ENCODE measurements at places on chromosomes 2 and 18.

- no peak for DNase-seq
Observed at GRCh38 chr18:10270151-10270571, 184.3 kb upstream of the APCDD1 start.

DNA sequence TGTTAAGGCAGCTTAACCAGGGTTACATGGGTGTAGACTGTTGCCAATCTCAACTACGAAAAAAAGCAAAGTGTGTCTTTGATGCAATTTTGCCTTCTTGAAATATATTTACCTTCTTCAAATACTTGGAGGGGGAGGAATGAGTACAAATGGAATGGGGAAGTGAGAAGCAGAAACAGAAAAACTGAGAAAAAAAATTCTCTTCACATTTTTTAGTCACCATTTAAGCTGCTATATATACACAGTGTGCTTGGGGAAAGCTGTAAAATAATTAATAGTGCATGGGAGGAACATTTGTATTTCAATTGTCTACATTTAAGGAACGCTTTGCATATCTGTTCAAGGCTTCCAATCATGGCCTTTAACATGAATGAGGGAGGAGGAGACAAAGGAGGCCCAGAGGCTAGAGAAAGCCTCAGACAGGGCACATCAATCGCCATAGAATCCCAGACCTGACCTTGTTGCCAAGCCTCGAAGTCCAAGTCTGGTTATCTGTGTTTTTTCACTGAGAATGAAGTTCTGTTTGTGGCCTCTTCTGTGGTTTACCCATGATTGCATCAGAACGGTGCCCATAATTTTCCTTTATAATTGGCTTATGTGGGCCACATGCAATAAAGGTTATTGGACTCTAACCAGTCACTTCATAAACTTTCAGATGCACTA lies 158.6 kb downstream of the PIK3C3 start:
- DNase-seq = no peak

DNA sequence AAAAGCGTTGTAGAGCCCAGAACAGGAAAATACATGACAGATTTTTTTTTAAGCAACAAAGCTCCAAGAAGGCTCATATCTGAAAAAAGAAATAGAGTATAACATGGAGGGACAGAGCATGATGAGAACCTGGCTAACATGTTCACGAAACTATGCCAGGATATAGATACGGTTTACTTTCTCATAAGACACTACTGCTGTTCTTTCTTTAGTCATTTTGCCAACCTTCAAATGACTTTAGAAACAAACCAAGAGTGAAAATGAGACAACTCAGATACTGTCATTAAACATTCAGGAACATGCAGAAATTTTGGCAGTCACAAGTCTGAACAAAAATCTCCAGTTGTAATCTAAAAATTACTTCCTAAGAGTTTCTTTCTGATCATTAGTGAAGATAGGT lies 14.3 kb downstream of the LPIN2 start:
- no peak for DNase-seq

- DNase-seq = no peak
Observed at GRCh38 chr2:28658369-28658768, 93.3 kb upstream of the PPP1CB start.

- no peak for DNase-seq
Observed at GRCh38 chr18:69626171-69626570, 225.5 kb downstream of the DOK6 start.

DNA sequence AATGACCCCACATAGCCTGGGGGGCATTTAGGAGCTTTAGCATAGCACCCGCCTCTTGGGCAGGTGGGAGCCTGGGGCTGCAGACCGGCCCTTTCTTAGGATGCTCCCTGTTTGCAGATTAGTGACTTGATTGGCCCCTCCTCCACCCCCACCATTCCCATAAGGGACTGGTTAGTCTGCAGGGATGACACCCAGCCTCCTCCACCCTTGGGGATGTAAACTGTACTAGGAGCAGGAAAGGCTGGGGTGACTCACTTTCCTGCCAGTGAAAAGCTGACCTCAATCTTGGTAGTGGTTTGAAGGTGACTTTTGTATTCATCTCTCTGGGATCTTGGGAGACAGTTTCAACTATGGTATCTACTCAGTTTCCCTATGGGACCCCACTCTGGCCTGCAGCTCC lies 24.2 kb downstream of the CTIF start:
- no peak for DNase-seq

DNA sequence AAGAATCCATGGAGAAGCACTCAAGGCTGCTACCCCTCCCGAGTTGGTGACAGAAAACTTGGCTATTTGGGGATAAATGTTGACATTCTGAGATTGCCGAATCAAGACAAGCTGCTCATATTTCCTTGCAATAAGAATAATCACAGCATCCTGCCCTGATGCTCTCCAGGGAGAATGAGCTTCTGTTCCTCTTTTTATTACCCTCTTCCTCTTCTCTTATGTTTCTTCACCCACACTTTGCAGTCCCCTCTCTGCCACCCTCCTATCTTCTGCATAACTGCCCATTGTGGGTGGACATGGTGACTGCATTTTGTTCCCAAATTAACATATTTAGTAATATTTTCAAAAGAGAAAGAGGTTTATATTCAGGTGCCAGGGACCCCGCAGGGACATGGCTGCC lies 11.9 kb upstream of the MSGN1 start:
- DNase-seq = no peak

DNA sequence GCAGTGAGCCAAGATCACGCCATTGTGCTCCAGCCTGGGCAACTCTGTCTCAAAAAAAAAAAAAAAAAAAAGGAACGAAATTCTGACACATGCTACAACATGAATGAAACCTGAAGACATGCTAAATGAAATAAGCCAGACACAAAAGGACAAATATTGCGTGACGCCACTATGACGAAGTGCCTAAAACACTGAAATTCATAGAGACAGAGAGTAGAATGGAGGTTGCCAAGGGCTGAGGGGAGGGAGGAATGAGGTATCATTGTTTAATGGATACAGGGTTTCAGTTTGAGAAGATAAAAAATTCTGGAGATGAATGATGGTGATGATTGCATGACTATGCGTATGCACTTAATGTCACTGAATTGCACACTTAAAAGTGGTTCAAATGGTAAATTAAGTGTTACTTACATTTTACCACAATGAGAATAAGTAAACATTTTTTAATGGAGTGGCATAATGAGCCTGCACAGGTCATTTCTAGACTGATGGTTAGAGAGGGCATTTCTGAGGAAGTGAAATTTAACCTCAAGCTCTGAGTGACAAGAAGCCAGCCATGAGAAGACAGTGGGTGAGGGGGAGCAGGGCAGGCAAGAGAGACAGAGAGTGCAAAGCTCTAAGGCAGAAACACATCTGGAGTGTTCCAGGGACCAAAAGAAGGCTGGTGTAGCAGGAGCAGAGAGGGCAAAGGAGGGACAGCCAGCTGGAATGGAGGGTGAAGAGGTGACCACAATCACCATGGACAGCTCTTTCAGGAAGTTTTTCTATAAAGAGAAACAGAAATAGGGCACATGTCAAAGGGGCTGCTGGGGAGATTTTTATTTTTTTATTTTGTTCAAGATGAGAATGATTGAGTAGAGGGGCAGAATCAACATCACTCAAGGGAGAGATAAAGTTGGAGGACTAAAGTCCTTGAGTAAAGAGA lies 20.6 kb upstream of the EXOC6B start:
- no peak for DNase-seq

DNA sequence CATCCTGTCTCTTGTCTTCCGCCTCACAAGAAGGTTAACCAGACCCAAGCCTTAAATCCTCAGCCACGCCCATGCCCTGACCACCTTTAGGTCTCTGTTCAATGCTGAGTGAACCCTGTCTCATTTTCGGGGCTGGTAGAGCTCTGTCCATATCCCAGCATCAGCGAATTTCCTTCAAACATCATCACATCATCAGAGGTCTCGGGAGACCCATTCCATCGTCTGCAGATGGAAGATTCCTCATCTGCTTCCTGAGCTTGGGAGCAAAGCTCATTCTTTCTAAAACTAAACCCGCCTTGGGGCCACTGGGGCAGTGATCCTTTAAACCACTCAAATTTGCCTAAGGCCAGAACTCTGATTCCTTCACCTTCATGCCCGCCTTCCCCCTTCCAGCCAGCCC lies 173.7 kb downstream of the TTC32 start:
- no peak for DNase-seq
